ENCODE measurements at places on chromosomes 1 and 21.
A peak's percentile ranks its signal among the peaks of the same experiment; 100 is the strongest.

DNA sequence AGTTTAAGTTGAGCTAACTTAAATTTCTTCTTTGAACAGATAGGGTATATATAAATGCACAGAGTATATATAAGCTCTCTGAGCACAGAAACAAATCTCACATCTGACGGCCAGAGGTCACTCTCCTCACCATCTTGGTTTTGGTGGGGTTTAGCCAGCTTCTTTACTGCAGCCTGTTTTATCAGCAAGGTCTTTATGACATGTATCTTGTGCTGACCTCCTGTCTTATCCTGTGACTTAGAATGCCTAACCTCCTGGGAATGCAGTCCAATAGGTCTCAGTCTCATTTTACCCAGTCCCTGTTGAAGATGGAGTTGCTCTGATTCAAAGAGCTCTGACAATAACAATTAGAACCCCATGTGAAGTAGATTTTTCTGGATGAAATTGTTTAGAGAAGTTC is 1.6 kb upstream of the MOV10 start:
- no peak for DNase-seq

GRCh38 chr1:56578138-56578962 is 1.0 kb downstream of the PLPP3 start:
- DNase-seq: peak; percentile 3

DNA sequence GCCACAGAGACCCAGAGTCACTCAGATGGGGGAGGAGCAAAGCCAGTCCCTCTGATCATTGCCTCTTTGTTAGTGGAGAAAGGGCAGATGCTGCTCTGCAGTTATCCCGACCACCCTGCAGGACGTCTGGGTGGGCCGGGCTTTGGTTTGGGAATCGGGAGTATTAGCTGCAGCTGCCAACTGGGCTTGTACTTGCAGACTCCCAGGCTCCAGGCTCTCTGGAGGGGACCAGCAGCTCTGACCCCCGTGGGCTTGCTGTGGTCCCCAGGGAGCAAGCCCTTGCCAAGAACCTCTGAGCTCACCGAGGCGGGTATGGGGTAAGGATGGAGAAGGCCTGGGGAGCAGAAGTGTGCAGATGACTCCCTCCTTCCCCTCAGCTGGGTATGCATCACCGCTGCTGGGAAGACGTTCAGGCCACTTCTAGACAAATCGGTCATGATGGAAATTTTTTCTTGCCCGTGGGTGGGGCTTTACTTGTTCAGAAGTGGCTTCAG is 21.6 kb downstream of the MAPKAPK2 start:
- DNase-seq: peak; percentile 38

DNA sequence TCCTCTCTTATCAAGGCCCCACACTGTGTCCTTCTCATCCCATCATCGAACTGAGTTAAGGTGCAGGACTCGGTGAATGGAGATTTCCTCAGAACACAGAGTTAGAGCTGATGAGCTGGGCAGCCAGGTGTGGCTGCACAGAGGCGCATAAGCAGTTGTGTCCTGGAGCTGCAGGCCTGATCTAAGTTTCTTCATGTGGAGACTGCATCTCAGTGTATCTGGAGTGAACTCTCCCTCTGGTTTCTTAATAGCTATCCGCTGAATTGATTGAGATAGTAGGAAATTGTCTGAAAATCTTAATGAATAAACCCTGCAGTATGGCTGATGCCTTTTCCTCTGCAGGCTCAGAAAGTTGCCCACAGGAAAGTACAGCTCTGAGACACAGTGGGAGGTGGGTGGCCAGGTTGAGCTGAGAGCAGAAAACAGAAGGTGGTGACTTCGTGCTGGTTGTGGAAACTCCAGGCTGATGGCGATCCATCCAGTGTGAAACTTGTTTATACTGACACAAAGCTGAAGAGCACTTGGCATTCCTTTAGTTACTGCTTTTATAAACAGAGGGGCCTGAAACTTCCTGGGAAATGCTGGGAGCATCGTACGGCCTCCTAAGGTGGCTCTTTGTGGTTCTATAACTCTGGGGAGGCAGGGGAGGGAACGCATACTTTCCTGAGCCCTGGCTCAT is 67.4 kb upstream of the F3 start:
- no peak for DNase-seq

GRCh38 chr1:116087628-116088027 is 23.6 kb upstream of the MAB21L3 start:
- no peak for DNase-seq

DNA sequence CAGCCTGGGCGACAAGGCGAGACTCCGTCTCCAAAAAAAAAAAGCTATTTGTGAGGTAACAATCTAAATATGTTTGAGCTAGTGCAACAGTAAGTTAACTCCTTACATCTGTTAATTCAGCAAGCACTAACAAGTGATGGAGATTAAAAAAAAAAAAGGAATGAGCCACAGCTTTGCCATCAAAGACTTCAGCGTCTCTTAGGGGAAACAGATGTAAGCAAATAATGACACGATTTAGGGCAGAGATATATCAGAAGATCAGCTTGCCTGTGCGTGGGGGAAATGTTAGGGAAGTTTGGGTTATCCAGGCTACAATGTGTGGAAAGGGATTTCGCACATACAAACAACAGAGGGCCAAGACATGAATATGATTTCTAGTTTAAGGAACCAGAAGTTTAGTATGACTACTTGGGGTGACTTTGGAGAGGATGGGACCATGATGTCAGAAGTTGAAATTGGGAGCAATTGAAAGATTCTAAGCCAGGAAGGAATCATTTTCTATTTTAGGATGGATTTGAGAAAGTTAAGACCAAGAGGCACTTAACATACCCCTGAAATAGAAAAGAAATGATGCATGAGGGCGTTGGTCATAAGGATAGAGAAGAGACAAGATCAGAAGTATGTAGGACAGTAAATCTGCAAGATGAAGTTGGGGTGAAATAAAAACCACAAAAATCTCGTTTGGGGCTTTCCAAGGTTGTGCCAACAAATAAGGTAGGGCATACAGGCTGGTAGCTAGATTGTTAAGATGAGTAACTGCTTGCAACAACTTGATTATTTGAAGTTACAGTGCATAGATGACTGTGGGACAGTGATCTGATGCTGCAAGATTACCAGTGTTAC is 2.4 kb upstream of the BRWD1 start:
- no peak for DNase-seq

DNA sequence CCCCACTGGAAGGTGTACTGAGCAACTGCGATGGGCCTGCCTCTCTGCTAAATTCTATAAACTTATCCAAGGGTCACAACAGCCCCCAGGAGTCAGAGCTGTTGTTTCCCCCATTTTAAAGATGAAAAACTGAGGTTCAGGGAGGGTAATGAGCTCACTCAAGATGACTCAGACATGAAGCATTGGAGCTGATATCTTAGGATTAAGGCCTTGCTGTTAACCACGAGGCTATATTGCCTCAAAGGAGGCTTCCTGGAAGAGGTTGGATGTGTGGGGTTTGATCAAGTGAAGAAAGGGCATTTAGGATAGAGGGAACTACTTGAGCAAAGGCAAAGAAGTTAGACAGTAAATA is 6.7 kb downstream of the LDLRAP1 start:
- no peak for DNase-seq

GRCh38 chr1:35406103-35406502 is 137.6 kb downstream of the ZMYM4 start:
- DNase-seq: no peak

- no peak for DNase-seq
Observed at GRCh38 chr1:978069-978834, 3.6 kb downstream of the PERM1 start.

- no peak for DNase-seq
Observed at GRCh38 chr1:248852481-248853405, 6.1 kb downstream of the ZNF692 start.

- no peak for DNase-seq
Observed at GRCh38 chr1:113021430-113022085, 51.4 kb upstream of the LRIG2 start.

Data from CD4-positive, alpha-beta T cell treated with Interferon gamma for 1 hour (primary cell).